Heart left ventricle (tissue), 16 donors: ENCODE measurements at places on chromosomes 5 and 9. TPM values are rescaled to one million over a fixed set of nuclear protein-coding genes. Genes with fewer than 3 reads are reported as not detected.

Gene HRH2
- 35.1 TPM for total RNA-seq

- H3K27ac ChIP-seq: peak within 1 kb of the TSS; percentile 80
- DNase-seq: peak; percentile 80
- no peaks in the 10 kb centered on the region for H3K27me3 ChIP-seq
- peaks cover 6% of the 10 kb centered on the region for H3K4me1 ChIP-seq
- H3K4me3 ChIP-seq: peak within 1 kb of the TSS; percentile 75
Measured at GRCh38 chr9:132878695-132879456, at the start of gene SPACA9. Gene SPACA9, plus strand, starts transcription at chr9:132878898. Its CDS starts 5,050 bp downstream, at chr9:132883948.

DNA sequence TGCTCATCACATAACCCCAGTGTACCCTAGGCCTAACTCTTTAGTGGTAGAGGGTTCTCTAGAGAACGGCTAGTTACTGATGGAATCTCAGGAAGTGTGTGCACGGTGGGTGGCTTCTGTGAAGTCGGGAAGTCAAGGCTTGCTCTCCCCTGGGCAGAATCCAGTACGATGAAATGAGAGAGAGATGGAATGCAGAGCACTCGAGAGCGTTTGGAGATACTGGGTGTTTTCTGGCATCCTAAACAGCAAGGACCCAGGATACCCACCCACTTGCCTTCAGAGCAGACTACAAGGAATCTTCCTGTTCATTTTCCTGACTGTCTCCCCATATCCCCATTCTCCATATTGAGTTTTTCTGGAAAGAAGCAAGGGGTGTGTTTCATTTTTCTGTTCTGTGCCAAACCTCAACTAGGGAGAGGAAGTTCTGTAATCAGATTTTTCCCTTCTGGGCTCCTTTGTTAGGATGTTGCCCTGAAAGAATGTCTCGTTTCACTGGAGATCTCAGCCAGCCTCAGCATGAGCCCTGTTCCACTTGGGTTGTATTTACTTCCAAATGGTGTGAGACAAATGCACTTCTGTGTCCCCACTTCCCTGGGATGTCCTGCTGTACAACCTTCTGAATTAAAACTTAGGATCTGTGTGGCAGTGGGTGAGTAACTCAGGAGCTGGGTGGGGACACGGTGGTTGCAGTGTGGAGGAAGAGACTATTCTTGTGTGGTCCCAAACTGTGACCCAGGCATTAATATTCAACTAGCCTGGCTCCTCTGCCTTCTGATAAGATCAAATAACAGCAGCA is 108.9 kb upstream of the SPRY4 start:
- no peak overlapping the region for H3K27ac ChIP-seq
- peaks cover 22% of the 10 kb centered on the region for H3K4me1 ChIP-seq

- no peaks in the 10 kb centered on the region for H3K27me3 ChIP-seq
- H3K36me3 ChIP-seq: no peaks in the 10 kb centered on the region
- no peak overlapping the region for H3K27ac ChIP-seq
- H3K4me3 ChIP-seq: no peak overlapping the region
- H3K4me1 ChIP-seq: no peaks in the 10 kb centered on the region
Measured at GRCh38 chr9:93911136-93911745, 43.9 kb downstream of the BARX1 start.

DNA sequence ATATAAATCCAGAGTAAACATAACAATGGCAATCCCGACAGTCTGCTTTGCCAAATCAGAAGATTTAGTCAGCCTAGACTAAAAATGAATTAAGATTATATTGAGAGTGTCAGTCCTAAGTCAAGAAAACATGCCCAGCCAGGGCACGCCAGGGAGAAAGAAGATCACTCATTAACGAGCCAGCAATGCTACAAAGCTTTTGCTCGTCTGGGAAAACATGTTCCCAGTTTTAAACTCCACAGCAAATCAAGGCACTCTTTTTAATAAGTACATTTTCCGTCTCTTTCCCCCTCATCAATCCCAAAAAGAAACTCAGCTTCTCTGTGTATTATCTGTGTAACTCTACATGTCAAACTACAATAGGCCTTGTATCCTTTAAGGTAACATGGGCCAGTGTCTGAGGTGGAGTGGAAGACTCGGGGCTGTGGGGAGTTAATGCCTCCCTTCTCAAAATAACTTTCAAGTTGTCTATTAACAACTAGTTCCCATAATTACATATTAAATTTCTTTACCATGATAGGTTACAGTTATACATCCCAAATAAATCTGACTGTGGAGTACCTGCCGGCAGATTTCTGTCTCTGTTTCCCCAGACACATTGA is 40.9 kb downstream of the NFIB start:
- peak overlapping the region; percentile 78 for H3K27ac ChIP-seq
- peaks cover 98% of the 10 kb centered on the region for H3K4me1 ChIP-seq
- no peak overlapping the region for H3K4me3 ChIP-seq
- no peaks in the 10 kb centered on the region for H3K36me3 ChIP-seq

DNA sequence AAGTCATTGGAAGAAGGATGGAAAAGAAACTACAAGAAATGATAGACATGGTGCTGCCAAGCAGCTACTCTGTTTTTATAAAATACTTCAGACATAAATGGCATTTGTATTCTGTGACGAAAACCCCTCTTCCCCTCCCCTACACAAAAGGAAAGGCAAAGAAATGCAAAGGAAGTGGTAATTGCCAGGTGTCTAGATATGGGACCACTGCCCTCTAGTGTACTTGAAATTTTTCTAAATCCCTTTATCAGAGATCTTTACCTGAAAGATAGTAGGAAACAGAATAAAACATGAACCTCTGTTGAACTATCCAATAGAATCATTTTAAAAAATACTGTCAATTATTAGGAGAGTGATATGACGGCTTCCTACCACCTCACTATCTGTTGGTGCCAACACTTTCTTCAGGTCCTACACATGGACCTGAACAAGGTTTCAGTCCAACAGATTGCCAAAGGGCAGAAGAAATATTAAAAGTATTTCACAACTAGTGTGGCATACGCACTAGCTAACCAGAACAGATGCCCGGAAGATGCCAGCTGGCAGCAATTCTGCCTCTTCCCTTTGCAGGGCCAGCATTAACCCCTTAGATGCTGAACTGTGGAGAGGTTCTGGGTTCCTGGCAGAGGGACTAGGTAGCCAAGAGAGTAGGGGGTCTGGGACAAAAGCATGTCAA is 104.1 kb downstream of the TSSK1B start:
- no peak overlapping the region for H3K4me3 ChIP-seq
- peaks cover 5% of the 10 kb centered on the region for H3K4me1 ChIP-seq
- peak; percentile 42 for DNase-seq
- H3K36me3 ChIP-seq: no peaks in the 10 kb centered on the region
- no peaks in the 10 kb centered on the region for H3K27me3 ChIP-seq
- no peak overlapping the region for H3K27ac ChIP-seq

- H3K27ac ChIP-seq: no peak overlapping the region
- no peak for DNase-seq
- no peak overlapping the region for H3K4me3 ChIP-seq
- H3K27me3 ChIP-seq: no peaks in the 10 kb centered on the region
- H3K36me3 ChIP-seq: peaks cover 11% of the 10 kb centered on the region
Measured at GRCh38 chr9:92970467-92970923, 23.2 kb downstream of the FGD3 start.

Gene LHX3
- total RNA-seq: not detected

Gene CDH12
- not detected for total RNA-seq

Gene SLCO6A1
- not detected for total RNA-seq
